ENCODE measurements at places on chromosomes 4 and X. TPM values are rescaled to one million over a fixed set of nuclear protein-coding genes. Genes with fewer than 3 reads are reported as not detected.

The OTC gene
- not detected for total RNA-seq

The ITM2A gene
- total RNA-seq = 84.6 TPM

The CT45A5 gene
- not detected for total RNA-seq

The ODAPH gene
- total RNA-seq = not detected

The RASGEF1B gene
- total RNA-seq = 8.0 TPM

DNA sequence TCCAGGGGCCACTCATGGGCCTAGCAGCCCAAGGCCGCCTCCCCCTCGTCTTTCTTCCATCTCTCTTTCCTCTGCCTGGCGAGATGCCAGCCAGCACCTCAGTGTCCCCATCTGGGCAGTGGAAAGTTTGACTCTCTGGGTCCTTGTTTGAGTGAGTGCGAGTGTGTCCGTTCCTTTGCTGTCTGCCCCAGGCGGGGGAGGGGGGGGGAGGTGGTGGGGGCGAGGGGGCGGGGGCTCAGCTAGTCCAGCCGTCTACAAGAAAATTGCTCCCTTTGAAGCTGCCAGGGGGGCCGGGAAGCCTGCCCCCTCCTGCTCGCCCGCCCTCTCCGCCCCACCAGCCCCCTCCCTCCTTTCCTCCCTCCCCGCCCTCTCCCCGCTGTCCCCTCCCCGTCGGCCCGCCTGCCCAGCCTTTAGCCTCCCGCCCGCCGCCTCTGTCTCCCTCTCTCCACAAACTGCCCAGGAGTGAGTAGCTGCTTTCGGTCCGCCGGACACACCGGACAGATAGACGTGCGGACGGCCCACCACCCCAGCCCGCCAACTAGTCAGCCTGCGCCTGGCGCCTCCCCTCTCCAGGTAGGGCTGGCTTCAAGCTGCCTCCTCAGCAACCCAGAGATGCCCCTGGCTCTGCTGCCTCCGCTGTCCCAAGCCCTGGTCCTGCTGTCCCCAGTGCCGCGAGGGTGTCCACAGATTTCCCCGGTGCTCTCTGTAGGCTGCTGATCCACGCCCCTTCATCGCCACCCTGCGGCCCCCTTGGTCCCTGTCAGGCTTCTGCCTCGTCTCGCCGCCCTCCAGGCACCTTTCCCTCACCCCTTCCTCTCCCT is at the start of gene BGN:
Gene BGN, plus strand, starts transcription at position 440 of the 821 bp plus-strand sequence. CDS start 9,652 bp downstream, outside the sequence.
- no peak for DNase-seq

GRCh38 chr4:70299643-70300042 is 35.1 kb upstream of the CABS1 start:
- no peak for DNase-seq

DNA sequence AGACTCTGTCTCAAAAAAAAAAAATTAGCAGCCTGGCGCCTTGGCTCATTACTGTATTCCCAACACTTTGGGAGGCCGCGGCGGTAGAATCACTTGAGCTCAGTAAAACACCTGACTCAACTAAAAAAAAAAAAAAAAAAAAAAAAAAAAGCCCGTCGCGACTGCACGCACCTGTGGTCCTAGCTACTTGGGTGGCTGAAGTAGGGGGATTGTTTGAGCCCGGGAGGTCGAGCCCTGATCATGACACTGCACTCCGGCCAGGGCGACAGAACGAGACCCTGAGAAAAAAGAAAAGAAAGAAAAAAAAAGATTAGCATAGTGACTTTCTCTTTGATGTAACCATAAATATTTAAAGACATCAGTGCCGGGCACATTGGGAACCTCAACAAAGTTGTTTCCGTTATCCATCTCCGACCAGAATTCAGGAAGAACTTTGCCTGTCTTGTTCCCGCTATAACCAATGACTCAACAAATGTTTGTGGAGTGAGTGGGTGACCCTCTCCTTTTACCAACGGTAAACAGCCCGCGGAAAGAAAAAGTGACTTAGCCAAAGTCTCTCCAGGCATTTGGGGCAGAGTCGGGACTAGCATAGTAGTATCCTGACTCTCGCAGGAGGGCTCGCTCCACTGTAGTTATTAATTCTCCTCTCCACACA is 553 bp upstream of the MED28 start:
- DNase-seq = peak; percentile 38

- no peak for DNase-seq
Observed at GRCh38 chr4:155474758-155475157, 98.0 kb upstream of the MAP9 start.

- DNase-seq = no peak
Observed at GRCh38 chr4:41111791-41112190, 102.6 kb downstream of the APBB2 start.

DNA sequence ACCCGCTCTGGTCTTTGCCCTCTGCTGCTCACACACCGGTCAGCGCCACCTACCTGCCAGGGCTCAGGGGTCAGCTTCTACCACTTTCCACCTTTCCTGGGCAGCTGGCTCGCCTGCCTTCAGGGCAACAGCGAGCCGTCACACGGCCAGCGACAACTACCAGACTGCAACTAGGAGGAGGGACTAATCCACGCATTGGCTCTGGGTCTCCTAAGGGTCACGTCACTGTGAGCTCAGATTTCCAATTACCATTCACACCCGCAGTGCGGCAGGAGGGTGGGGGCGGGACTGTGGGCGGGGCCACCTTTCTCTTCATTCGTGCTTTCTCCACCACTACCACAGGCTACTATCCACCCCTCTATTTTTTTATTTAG is at the start of gene BEX5:
Gene BEX5, minus strand, starts transcription at position 172 of the 374 bp plus-strand sequence. CDS start 1,712 bp downstream, outside the sequence.
- no peak for DNase-seq

DNA sequence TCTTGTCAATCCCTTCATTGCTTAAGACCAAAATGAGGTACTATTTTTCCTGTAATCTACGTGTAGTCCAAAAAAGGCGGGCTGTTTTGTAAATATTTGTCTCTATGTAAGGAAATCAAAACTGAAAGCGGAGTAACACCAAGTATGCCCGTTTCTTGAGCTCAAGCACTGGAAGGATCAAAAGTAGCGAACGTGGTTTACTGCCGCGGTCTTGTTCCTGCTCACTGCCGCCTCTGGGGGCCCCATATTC is 71.5 kb downstream of the AFF1 start:
- no peak for DNase-seq

- DNase-seq = no peak
Observed at GRCh38 chrX:9555354-9555753, 90.5 kb downstream of the TBL1X start.

DNA sequence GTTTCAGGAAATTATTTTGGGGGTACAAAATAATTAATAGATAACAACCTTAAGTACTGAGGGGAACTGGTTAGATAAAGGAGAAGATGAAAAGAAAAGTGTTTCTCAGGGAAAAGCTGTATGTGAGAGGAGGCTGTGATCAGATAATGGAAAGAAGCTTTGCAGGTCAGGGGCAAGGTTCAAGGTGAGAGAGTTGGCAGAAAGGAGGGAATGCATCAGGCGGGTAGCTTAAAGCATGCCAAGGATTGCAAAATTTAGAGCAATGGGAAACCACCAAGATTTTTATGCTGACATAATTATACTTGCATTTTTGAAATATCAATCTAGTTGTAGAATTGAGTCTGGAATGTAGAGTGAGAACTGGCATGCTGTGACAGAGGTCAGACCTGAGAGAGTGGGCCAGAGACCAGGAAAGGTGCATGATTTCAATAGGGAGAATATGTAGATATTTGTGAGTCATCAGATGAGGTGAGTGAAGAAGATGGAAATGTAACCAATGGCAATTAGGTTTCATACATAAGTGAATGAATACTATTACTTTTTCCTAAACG is 508.7 kb downstream of the TRIML1 start:
- DNase-seq = no peak

DNA sequence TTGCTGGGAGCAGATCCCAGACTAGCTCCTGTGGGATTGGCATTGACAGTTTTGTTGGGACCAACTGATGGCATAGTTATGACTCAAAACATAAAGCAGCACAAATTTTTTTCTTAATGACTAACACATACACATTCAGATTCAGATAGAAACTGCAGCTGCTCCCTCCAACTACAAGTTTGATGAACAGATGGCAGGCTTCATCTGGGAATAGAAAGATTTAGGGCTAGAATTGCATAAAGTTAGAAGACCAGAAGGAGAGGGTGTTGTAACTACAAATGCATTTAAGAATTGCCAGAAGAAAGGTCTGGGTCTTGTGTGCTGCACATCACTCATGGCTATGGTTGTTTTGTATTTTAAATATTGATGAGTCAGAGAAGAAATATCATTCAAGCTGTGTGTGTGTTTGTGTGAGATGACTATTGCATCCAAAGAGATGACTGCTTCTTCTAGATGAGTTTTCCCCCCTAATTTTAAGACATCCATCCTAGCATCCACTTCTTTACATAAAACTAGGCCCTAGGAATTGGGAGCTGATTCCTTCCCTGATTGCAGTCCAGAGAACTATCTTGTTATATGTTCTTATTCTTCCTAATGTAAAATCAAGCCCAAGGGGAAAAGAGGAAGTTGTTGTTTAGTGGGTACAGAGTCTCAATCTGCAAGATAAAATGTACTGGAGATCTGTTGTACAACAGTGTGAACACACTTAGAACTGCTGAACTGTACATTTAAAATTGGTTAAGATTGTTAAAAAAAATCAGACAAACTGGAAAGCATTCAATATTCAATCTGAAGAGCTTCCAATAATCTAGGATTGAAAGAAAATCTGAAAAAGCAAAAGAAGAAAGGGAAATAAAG is 175.1 kb downstream of the PARM1 start:
- no peak for DNase-seq

DNA sequence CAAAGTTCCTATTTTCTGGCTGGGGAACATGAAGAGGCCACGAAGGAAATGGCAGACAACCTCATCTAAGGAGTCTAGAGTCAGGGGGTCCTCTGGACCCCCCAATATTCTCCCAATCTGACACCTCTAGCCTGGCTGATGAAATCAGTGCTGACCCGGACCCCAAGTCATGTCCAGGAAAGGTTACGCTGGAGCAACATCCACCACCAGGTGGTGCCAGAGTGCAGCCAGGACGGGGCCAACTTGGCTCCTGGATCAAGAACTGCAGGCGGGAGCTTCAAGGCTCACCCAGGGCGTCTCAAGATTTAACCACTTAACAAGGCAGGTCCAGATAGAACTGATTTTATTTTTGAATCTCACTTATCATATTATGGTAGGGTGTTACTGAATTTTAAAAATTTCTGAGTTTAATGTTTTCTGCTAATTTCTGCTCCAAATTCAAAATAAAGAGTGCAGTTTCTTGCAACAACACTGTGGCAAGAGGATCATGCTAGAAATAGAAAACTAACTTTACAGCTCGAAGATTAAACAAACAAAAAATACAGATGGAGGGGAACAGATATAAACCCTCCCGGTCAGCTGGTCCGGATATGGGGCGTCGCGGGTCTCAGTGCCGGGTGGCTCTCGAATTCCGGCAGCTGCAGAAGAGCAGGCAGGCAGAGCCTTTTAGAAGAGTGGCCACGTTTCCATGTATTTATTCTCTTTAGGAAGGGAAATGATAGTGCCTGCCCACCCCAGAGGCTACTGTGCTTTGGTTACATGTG is 135.5 kb downstream of the AFAP1 start:
- DNase-seq = peak; percentile 83

Data from activated naive CD8-positive, alpha-beta T cell treated with anti-CD3 and anti-CD28 coated beads, Interleukin-2, amount 10 ng/mL, durations not matched to agents 7 days and 5 days (primary cell).